Sigmoid colon (tissue), 7 donors: ENCODE measurements at places on chromosomes 7 and 10. TPM values are rescaled to one million over a fixed set of nuclear protein-coding genes. Genes with fewer than 3 reads are reported as not detected.

DNA sequence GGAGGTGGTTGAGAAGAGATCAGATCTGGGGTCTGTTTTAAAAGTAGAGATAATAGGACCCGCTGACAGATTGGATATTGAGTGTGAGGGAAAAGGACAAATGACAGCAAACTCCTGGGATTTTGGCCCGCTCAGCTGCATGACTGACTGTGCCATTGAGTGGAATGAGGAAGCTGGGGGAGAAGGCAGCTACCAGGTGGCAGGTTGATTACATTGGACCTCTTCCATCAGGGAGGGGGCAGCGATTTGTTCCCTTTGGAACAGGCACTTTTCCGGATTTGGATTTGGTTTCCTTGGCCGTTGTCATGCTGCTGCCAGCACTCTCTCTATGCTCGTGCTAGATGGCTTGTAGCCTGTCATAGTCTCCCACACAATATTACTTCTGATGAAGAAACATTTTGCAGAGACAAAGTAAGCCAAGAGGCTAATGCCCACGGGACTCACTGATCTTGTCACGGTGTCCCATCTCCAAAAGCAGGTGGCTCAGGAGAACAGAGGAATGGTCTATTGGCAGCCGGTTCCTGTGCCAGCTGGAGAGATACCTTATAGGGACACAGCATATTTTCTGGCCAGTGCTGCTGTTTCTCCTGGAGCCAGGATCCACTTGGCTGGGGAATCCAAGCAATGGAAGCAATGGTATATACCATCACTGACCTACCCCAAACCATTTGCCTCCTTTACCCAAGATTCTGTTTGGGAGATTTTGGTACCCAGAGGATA lies 69.1 kb upstream of the WAC start:
- H3K4me3 ChIP-seq: no peak overlapping the region
- H3K27ac ChIP-seq: no peak overlapping the region
- no peaks in the 10 kb centered on the region for H3K4me1 ChIP-seq
- H3K27me3 ChIP-seq: no peaks in the 10 kb centered on the region
- H3K36me3 ChIP-seq: no peaks in the 10 kb centered on the region

- no peaks in the 10 kb centered on the region for H3K27me3 ChIP-seq
- no peak overlapping the region for H3K4me3 ChIP-seq
- no peaks in the 10 kb centered on the region for H3K36me3 ChIP-seq
- H3K27ac ChIP-seq: no peak overlapping the region
These were observed 192.3 kb upstream of the AOAH start for GRCh38 chr7:36916619-36917018.

DNA sequence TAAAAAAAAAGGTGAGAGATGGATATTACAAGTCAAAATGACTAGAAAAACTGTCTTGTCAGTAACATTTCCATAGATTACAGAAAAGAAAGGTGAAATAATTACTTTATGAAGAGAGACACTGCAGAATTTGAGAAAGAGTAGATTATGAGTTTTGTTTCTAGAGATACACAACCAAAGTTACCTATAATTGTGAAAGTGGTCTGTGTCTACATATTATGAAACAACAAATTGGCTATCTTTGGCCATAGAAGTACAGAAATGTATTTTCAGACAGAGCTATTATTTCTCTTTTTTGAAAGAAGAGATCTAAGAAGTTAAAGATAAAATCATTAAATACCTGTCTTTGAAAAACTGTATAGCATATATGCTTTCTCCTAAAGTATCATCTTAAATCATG lies 30.1 kb downstream of the KCND2 start:
- H3K4me1 ChIP-seq: no peaks in the 10 kb centered on the region
- no peaks in the 10 kb centered on the region for H3K36me3 ChIP-seq
- no peak overlapping the region for H3K27ac ChIP-seq
- DNase-seq: no peak

The ERVW-1 gene
- total RNA-seq: not detected
